Forelimb muscle (tissue), 1 donor: ENCODE measurements at places on chromosomes 6 and 20.

DNA sequence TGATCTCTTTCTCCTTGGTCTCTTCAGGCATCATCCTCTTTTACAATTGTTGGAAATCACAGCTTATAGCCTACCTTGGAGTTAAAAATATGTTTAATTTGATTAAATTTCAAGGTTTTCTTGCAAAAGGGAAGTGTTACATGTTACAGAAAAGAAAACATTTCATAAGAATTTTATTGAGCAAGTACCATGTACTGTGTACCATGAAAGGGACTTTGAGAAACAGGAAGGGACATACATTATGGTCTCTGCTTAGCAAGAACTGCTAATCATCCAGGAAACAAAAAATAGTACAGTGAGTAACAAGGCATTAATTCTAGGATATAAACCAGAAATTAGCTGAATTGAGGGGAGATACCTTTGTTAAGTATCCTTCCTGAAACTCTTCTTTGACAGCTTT lies 145.3 kb upstream of the SPACA1 start:
- DNase-seq: no peak

DNA sequence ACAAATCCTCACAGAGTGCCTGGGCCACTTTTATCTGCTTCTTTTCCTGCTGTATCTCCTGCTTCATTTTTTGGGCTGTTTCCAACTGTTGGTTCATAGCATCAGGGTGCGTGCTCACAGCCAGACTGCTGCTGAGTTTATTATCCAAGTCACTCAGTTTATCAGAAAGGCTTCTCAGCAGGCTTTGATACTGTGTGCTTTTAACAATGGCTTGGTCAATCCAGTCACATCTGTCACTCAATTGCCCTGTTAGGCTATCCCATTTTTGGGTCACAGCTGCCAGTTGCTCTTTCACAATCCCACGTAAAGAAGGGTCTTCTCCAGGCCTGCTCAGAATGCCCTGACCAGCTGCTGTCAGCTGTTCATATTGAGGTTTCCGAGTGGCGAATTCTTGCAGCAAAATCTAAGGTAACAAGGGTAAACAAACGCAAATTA lies 87.2 kb downstream of the DST start:
- no peak for DNase-seq

DNA sequence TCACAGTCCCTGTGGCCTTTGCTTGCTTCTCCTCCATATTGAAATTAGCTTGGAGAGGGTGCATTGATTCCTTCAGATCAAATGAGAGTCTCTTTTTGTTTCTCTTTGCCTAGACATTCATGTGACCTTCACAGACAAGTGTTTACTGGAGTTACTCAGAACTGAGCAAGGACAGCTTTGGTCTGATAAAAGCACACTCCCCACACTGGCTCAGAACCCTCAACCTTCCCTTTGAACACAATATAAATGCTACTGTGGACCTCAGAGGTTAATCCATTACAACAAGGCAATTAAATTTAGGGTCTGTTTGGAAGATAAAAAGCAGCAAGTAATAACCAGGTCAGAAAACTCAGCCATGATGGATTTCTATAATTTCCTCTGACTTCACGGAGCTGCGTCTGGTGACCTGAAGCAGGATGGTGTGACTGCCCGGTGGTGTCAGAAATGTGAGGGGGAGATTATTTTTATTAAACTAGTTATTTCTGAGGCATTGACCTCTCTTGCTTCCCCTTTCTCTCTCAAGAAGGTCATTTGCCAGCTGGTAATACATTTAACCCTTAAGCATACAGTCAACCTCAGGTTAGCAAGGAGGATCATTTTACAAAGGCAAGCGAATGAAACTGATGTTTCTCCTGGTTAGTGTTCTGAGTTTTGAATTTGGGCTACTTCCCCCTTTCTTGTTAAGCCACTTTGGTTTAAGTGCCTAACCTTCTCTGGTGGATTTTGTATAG lies 208.2 kb downstream of the CLIC5 start:
- no peak for DNase-seq

DNA sequence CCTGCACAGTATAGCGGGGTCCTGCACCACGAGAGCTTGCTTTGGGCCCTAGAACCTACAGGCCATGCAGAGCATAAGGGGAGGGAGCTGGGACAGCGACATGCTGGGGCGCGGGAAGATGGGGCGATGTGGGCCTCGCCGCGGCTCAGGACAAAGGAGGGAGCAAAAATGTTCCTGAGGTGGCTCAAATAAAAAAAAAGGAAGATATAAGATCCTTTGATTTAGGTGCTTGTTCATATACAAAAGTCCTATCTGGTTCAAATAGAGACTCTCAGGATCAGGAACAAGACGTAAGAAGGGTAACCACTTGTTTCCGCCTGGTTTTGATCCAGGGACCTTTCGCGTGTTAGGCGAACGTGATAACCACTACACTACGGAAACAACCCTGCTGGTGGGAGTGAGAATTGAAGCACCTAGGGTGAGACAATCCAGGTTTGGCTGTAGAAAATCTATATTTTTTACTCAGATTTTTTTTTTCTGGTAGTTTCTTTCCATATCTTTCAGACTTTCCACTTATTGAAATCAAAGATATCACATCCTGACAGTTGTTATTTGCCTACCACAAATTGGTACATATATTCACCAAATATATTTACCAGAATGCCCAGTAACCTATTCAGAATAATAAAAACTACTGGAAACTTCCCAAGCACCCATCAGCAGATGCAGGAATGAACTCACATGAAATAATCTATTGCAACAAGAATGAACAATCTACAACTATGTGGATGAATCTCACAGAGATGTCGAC lies 177.9 kb upstream of the ZNF184 start:
- no peak for DNase-seq

DNA sequence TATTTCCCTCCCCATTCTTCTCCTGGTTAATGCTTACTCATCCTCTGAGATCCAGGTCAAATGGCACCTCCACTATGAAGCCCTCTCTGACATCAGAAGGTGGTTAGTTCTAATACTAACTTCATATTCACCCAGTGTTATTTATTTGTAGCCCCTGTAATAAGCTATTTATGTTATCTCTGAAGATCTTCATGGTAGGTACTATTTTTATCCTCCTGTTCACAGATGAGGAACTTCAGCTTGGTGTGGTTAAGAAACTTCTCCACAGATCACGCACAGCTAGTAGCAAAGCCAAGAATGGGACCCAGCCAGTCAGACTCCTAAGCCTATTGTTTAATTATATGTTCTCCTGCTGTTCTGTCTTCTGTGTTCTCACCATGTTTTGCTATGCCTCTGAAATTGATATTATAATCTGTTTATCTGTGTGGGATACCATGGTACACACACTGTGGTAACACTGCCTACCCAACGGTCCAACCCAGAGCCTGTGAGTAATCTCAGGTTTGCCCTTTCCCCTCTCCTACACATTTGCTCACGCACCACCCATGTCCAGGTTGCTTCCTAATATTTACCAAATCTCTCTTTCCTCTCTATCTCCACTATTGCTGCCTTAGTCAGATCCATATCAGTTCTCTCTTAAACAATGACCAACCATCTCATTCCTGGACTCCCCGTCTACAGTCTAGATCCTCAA lies 98.4 kb downstream of the IPCEF1 start:
- DNase-seq: no peak

- DNase-seq: no peak
These were observed 25.6 kb upstream of the FAM83D start for GRCh38 chr20:38900606-38901005.

- DNase-seq: no peak
These were observed 33.2 kb upstream of the AKAP7 start for GRCh38 chr6:131101911-131102680.

DNA sequence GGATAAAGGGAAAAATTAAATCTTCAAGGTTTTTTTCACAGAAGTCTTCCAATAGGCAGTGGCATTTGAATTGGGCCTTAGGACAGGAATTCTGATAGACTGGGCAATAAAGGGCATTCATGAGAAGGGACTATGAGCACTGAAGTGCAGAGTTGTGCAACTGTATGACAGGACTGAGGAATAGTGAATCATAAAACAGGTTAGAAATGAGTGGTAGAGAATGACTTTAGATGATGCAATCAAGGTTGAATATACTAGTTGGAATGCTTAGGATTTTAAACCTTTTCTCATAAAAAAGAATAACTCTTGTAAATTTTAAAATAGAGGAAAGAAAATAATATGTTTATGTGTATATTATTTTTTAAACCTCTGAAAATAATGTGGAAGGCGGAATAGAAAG lies 944.7 kb downstream of the PHF3 start:
- no peak for DNase-seq

- DNase-seq: no peak
These were observed 205.9 kb downstream of the ZFAND3 start for GRCh38 chr6:38025451-38025850.

- DNase-seq: no peak
These were observed 3.9 kb upstream of the FAM83C start for GRCh38 chr20:35296101-35296554.

DNA sequence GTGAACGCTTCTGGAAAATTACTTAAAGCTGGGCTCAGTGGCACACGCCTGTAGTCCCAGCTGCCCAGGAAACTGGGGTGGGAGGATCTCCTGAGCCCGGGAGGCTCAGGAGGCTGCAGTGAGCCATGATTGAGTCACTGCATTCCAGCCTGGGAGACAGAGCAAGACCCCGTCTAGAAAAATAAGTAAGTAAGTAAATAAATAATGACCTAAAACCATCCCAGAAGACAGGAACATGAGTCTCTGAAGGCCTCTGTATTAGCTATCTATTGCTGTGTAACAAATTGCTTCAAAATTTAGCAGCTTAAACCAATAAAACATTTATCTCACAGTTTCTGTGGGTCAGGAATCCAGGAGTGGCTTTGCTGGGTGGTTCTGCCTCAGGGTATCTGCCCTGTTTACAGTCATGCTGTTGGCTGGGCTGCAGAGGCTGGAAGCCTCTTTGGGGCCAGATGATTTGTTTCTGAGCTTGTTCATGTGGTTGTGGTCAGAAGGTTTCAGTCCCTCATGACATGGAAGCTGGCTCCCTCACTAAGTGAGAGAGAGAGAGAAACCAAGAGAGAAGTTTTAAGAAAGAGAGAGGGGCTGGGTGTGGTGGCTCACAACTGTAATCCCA lies 48.4 kb upstream of the NCOA3 start:
- no peak for DNase-seq

DNA sequence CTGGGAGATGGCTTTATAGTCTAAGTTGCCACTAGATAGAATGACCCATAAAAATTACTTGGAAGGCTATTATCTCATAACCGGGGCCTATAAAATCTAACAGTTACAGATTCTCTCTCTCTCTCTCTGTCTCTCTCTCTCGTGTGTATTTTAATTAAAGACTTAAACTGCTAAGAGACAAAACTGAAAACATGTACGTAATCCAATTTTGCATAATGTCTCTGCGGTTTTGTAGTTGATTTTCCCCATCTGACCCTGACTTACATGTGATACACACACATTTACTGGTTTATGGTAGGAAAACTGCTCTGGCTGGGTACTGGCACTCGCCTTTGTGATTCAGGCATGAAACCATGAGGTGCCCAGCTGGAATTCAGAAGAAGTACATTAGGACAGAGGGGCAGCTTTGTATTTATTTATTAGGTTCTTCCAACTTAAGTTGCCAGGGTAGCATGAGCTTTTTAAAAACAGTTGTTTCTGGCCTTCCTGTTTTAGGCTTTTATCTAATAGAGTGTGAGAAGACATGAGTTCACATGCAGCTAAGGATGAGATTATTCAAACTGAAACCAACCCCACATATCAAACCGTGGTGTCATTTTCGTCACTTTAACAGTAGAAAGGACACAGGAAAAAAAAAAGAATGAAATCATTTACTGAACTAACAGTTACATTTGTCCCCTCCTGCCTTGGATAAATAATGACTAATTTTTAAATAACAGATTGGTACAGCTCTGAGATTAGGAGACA lies 182.5 kb downstream of the GMPR start:
- DNase-seq: no peak

GRCh38 chr6:89483111-89483720 lies 50.3 kb downstream of the ANKRD6 start:
- no peak for DNase-seq

GRCh38 chr6:166515072-166515810 lies 71.2 kb downstream of the RAMACL start:
- no peak for DNase-seq

GRCh38 chr20:17709361-17710293 lies 9.9 kb downstream of the BANF2 start:
- DNase-seq: no peak

DNA sequence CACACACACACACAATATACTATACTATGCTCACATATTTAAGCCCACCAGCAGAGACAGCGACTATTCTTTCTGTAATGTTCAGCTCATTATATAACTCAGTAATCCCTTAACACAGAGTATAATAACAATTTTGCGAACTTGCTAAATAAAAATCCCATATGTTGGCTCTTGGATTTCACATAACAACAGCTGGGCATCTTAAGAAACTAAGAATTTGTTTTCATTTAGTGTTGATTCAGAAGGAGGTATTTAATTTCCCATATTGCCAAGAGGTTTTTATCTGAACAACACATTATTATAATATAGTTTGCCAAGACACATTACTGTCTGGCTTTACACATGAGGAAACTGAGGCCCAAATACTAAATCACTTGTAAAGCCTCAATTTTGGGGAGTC lies 7.4 kb downstream of the ECT2L start:
- no peak for DNase-seq

DNA sequence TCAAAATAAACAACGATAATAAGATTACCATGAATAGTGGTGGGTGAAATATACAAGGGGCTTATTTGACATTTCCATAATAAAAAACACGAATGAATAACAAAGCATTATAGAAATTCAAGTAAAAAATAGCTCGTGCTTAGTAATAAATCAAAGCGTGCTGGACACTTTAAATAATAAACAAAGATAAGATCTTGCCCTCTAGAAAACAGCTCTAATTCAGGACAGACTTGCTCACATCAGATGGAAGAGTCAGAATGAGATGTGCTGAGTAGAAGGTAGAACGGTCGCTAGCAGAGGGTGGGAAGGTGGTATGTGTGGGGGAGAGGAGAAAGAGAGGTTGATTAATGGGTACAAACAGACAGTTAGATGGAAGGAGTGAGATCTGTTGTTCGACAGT lies 27.3 kb downstream of the PSMB1 start:
- no peak for DNase-seq

DNA sequence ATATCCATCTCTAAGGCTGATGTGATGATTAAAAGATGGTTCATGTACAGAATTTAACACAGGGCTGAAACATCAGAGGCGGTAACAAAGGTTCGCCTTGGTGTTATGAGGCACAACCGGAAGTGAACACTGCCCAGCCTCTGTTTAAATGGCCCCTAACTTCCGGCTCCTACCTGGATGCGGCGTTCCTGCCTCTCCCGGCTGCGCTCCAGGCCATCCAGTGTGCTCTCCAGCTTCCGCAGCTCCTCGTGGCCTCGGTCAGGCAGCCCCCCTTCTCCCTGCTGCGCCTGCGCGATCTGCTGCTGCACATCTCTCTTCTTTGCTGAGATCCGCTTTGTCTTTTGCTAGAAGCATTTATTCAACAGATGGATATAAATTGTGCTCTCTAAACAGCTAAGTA lies 195.3 kb downstream of the SYNE1 start:
- no peak for DNase-seq

- DNase-seq: no peak
These were observed 185.6 kb downstream of the OR2B2 start for GRCh38 chr6:27726619-27727023.

DNA sequence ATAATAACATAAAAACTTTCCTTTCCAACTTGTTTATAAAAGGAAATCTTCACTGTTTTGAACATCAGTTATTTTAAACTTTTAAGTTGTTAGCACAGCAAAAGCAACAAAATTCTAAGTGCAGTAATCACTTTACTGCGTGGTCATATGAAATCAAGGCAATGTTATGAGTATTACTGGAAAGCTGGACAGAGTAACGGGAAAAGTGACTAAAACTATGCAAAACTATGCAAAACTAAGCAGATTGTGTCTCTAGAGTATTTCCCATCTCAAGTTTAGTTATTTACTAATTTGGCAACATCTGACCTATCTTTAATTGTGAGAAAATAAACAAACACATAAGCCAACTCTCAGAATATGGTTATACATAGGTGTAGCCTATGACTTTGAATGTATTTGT lies 10.9 kb upstream of the ANKEF1 start:
- peak; percentile 26 for DNase-seq
